Activated T-helper 17 cell treated with anti-CD3 and anti-CD28 coated beads, Interleukin-2, amount 50 U/mL, for 72 hours (primary cell): ENCODE measurements at places on chromosomes 2 and 18.
A peak's percentile ranks its signal among the peaks of the same experiment; 100 is the strongest.

DNA sequence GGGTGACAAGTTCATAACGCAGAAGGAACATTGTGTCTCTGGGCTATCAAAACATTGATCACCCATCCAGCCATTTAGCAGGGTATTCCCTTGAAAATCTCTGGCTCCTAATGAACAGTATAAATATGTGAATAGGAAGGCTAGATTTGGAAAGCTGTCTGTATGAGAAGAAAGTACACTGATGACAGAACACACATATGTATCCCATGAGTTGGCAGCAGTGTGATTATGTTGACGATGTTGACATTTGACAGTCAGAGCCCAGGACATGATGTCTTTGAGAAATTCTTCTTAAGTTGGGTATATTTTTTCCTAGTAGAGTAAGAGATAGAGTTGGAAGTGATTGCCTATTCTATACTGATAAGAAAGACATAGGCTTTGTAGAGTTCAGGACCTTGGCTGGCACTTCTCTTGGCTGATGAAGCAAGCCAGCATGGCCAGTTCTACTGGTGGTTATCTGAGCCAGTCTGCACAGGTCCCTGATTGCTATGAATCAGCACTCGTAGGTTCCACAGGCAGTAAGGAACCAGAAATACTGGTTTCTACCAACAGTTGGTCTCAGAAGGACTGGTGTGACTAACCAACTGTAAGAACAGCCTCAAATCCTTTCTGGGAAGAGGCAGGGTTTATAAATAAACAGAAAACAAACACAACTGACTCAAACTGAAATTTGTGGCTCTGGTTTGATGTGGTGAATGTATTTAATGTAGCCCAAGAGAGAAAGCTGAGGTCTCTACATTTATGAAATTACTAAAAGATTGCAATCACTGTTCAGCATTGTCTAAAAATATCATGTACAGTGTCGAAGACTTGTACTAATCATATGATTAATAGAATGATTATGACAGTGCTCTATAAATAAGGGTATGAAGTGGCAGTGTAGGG lies 43.9 kb upstream of the RAPH1 start:
- peak; percentile 92 for ATAC-seq

DNA sequence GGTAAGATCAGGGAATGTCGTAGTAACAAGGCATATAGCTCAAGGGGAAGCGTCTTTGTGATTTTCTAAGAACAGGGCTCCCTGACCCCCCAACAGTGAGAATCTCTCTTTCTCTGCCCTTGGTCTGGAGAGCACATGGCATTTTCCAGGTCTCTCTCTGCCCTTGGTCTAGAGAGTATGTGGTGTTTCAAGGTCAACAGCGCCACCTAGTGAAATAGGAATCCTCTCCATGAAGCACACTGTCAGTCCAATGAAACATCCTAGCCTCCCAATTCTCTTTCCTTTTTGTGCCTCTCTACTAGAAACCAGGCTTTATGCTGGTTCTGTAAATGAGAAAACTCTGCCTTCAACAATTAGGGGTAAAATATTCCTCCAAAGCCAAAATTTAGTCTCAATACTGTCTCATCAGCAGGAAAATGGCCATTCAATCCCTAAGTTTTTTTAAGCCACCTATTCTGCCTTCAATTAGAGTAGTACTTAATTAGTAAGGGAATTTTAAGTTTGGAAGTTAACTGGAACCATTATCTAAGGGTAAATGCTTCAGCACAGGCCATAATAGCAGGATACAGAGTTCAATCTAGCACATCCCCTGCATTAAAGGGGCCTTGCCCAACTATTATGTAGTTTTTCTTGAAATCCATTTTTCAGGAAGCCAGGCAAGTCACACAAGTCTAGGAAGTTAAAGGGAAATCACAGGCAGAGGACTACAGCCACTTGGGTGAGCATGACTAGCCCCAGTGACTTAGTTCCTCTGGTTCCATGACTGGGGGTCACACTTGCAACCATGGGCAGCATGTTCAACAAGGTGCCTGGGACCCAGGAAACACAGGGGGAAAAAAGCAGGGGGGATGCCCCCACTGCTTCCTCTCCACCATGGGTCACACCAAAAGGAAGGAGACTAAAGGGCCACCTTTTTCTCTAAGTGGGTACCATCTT lies 12.4 kb downstream of the DYM start:
- ATAC-seq = peak; percentile 86

DNA sequence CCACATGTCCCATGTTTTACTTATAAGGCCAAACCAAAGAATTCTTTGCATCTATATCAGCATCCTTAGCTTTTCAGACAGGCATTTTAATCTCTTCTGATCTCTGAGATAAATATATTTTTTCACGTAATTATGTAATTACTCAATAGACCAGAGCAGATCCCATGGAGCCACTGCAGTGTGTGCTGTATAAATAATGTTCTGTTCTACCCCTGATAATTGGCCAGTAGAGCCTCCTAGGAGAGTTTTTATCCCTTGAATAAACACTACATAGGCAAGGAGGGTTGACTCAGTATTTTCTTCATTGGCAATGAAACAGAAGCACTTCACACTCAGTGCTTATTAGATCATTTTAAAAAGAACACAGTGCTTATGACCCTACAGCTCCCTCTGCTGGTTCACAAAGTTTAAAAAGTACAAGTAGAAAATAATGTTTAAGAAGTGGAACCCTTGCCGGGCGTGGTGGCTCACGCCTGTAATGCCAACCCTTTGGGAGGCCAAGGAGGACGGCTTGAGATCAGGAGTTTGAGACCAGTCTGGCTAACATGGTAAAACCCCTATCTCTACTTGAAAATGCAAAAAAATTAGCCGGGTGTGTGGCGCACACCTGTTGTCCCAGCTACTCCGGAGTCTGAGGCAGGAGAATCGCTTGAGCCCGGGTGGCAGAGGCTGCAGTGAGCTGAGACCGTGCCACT lies 91.9 kb downstream of the PPP1R1C start:
- ATAC-seq = no peak

GRCh38 chr2:65662654-65663432 lies 230.4 kb upstream of the SPRED2 start:
- no peak for ATAC-seq

- ATAC-seq = no peak
Observed at GRCh38 chr2:236180831-236181453, 12.8 kb upstream of the GBX2 start.

GRCh38 chr2:10792660-10793400 lies 19.8 kb downstream of the PDIA6 start:
- no peak for ATAC-seq

DNA sequence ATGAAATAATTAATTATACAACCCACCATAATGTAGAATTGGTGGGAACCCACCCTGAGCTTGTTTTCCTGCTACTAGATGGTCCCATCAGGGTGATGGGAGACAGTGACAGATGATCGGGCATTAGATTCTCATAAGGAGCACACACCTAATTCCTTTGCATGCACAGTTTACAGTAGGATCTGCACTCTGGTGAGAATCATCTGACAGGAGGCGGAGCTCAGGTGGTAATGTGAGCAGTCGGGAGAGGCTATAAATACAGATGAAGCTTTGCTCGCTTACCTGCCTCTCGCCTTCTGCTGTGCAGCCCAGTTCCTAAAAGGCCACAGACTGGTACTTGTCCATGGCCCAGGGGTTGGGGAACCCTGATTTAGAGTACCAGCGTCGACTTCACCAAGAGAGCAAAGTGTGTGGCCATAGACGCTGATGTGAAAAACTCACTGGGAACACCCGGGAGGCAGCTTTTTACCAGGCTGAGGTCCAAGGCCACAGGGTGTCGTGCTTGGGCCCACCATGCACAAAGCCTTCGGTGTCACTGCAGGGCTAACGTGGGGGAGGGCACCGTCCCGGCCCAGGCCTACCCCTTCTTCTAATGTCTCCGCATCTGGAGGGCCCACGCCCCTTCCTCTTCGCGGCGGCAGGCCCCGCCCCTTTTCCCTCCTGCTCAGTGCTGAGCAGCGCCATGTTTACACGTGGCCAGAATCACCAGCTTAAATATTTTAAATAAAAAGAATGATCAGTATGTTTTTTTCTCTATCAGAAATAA lies 296.8 kb upstream of the HDAC4 start:
- no peak for ATAC-seq

DNA sequence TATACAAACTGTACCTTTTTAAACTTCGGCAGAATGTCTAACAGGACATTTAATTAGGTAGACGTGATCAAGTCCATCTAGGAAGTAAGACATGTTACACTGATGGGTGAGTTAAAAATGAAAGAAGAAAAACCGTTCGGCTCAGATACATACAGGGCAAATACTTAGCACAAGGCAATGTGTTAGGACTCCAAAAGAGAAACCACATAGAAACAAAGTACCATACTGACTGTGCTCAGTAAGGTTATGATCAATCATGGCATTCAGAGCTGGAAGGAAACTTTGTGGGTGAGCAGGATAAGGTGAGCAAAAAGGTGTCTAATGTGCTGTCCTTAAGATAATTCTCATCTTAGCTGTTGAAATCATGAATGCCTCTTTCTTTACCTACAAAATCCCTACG lies 211.9 kb downstream of the STK39 start:
- ATAC-seq = peak; percentile 86

- no peak for ATAC-seq
Observed at GRCh38 chr2:129092956-129093355, 774.3 kb upstream of the HS6ST1 start.

GRCh38 chr2:54543733-54544396 lies 87.7 kb downstream of the SPTBN1 start:
- no peak for ATAC-seq

- ATAC-seq = no peak
Observed at GRCh38 chr2:138504546-138505235, 3.1 kb downstream of the SPOPL start.

GRCh38 chr18:31549416-31549815 lies 42.3 kb upstream of the TTR start:
- ATAC-seq = no peak

- ATAC-seq = no peak
Observed at GRCh38 chr2:29447513-29447912, 332.3 kb downstream of the CLIP4 start.

- ATAC-seq = no peak
Observed at GRCh38 chr2:172606285-172606684, 50.4 kb downstream of the PDK1 start.

- no peak for ATAC-seq
Observed at GRCh38 chr2:229438430-229439159, 167.5 kb upstream of the PID1 start.

GRCh38 chr2:138037090-138037489 lies 72.8 kb downstream of the HNMT start:
- no peak for ATAC-seq

- no peak for ATAC-seq
Observed at GRCh38 chr2:178320011-178320585, 125.8 kb downstream of the OSBPL6 start.

DNA sequence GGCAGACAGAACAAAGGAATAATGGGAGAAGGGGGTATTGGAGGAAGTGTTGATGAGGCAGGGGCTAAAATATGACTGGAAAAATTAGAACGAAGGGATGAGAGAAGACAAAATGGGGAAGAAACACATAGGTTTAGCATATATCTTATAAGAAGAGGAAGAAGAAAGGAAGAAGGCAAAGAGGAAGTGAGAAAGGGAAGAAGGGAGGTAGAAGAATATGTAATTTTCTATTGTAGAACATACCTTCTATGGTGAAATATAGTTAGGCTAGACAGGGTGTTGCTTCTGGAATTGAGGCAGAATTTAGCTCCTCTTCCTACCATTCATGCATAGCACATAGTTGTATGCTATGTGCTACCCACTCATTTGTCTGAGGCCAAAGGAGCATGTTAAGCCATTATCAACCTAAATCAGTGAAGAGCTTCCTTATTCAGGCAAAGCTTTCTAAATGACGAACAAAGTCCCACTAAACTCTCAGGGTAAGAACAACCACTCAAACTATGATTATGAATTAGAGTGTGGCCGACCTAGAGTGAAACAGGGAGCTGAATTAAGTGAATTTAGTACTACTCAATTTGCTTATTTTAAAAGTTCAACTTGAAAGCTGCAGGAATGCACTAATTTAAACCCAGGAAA lies 180.9 kb upstream of the GALNT5 start:
- ATAC-seq = no peak
